Activated naive CD8-positive, alpha-beta T cell treated with anti-CD3 and anti-CD28 coated beads for 36 hours (primary cell): ENCODE measurements at places on chromosomes 16 and 17.

- no peak for DNase-seq
Measured at GRCh38 chr16:16141141-16141540, 82.2 kb downstream of the ABCC6 start.

DNA sequence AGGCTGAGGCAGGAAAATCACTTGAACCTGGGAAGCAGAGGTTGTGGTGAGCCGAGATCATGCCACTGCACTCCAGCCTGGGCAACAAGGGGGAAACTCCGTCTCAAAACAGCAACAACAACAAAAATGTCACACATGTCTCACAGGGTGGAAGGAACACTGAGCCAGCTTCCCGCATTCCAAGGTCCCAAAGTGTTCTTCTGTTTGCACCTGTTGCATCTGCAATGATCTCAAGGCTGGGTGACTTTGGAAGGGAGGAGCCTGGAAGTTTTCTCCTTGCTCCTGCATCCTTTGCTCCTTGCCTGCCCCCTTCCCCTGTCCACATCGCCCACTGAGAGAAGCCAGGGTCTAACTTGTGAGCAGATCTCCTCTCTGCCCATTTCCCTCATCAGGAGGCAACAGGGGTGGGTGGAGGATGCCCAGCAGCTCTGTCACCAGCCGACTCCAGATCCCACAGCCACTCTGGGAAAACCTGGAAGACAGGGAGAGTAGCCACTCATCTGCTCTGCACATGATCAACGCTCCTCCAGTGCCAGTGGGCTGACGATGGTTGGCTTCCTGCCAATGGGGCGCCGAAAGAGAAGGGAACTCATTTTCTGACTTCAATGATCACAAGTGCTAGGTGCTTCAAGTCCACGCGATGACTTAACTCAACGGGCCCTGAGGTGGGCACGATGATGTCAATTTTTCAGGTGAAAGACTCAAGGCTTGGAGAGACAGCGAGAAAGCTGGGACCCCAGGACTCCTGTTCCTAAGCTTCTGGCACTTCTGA lies 12.6 kb downstream of the CHST6 start:
- DNase-seq = no peak

DNA sequence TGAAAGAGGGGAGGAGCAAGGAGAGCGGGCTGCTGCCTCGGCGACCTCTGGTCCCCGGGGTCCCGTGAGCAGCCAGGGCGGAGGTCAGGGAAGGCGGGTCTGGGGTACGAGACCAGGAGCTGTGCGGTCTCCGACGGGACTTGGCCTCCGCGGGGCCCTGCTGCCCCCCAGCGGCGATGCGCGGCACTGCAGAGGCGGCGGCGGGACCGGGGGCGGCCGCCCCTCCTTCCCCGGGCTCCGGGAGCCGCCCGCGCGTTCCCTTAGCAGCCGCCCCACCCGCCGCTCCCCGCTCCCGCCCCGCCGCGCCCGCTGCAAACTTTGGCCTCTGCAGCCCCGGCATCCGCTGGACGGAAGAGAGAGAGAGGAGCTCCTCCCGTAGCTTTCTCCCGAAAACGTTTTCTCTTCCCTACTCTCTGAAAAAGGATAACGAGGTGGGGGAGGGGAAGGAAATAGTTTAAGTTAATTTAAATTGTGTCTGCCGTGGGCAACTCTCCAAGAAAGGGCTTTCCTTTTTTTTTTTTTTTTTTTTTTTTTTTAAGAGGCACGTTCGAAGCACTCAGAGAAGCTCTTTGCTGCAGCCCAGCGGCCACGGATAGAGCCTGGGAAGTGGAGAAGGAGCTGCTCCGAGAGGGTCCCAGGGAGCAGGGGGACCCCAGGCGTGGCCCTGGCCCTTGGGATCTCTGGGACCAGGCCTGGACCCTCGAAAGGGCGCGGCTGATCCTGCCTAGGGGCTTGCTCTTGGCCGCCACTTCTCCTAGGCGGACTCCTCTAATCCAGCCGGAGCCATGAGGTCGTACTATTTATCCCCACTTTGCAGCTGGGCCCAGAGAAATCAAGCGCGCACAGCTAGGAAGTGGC lies 43.2 kb downstream of the C16orf82 start:
- peak; percentile 87 for DNase-seq

DNA sequence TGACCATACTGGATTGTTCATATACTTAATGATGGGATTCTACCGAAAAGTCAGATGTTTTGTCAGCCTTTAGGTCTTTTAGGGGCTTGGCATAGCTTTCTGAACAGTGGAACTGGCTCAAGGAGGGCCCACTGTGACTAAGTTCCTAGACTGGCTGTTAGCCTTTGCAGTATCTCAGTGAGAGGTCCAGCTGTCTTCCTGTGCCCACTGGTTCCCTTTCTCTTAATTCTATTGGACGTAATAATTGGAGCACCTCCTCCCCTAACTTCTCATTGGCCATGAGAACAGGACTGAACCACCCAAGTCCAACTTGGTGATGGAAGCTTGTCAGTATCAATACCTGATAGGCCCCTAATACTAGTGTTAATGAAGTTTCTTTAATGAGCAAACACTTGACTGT lies 13.5 kb downstream of the KPNA2 start:
- DNase-seq = no peak

DNA sequence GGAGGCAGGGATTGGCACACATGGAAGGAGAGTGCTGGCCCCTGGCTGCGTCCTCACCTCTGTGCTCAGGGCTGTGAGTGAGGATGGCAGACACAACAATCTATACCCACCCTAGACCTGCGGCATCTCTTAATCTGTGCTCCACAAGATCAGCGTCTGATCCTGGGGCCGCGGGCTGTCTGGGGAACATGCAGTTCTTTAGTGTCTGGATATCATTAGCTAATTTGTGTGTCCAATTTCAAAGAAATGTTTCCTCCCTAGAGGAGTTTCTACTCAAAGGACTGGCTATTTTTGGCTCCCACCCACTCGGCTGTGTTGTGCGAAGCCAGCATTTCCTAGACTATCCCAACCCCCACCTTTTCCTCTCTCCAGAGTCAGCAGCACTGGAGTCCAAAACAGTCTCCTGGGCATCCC lies 93.8 kb downstream of the GRIN2A start:
- no peak for DNase-seq

DNA sequence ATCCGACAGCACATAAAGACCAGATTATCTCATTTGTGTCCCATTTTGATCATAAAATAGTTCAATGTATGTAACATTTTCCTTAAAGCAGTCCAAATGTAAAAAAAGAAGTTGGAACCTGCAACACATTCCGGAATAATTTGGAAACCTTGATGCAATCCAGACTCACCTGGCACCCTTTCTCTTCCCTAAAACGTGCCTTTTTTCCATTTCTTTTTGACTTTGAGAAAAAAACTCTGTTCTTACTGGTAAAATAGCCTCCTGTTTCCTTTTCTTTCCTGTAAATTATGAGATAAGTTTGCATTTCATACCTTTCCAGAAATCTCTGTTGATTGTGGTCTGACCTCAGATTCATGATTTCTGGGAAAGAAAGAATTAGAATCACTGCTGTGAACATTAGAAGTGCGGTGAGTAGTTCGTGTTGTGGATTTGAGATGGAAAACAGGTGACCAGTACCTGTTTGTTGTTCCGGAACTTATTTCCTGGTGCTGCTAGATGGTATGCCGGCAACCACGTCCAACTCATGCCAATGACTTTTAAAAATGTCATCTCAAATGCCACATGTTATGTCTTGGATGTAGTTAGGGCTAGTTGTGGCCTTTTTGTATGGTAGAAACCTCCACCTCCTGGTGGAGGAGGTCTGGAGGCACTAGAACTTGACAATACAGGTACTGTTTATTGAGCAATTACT lies 108.1 kb downstream of the SOCS1 start:
- no peak for DNase-seq

GRCh38 chr17:40363111-40363827 lies 1.3 kb downstream of the GJD3 start:
- peak; percentile 49 for DNase-seq

- no peak for DNase-seq
Measured at GRCh38 chr16:66899945-66900710, 18.6 kb downstream of the CDH16 start.

DNA sequence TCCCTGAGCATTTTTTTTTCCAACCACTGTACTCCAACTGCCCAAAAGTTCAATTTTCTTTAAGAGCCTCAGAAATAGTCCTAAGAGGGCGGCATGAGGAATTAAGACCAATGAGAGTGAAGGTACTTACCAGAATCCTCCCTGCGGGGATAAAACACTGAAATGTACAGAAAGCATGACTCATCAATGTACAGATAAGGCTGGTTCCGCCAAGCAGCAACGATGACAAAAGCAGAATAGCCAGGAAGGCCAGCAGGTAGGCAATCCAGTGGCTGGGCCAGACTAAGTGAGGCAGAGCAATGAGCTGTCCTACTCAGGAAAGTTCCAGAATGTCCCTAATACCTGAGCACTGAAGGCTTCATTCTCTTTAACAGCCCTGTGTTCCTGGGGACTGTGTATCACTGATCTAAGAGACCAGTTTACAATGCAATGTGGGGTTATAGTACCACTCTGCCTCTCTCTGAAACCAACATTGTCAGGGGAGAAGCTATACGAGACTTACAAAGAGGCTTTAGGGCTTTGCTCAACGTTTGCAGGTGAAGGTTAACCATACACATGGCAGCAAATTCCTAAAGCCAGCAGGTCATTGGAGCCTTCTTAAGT lies 11.0 kb upstream of the GPR139 start:
- DNase-seq = no peak

DNA sequence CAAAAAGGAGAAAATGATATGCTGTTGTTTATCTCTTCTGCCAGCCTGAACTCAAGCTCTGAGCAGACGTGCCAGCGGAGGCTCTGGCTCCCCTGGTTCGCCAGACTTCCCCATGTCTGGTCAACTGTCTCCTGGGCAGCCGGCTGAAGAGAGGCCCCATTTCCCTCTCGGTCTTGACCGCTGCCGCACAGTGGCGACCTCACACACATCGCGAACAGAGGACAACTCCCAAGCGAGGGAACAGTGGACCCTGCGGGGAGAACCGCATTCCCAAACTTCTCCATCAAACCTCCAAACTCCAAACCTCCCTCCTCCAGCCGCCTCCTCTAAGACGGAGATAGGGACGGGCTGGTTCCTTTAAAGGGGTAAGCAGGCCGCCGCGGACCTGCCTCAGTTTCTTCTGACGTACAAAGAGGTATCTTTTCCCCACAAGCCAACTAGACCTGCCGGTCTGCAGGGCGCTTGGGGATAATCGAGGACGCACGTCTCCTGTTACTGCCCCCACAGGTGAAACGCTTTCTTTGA lies 24.9 kb upstream of the RFFL start:
- peak; percentile 18 for DNase-seq

- DNase-seq = no peak
Measured at GRCh38 chr17:46876353-46876887, 25.0 kb downstream of the WNT9B start.

- DNase-seq = no peak
Measured at GRCh38 chr17:28331891-28332420, 3.3 kb downstream of the IFT20 start.

GRCh38 chr16:31143011-31143693 lies 6.7 kb downstream of the PRSS36 start:
- no peak for DNase-seq

- no peak for DNase-seq
Measured at GRCh38 chr16:54689072-54689865, 241.4 kb upstream of the IRX5 start.

- no peak for DNase-seq
Measured at GRCh38 chr17:17904166-17905035, 67.6 kb upstream of the SREBF1 start.

DNA sequence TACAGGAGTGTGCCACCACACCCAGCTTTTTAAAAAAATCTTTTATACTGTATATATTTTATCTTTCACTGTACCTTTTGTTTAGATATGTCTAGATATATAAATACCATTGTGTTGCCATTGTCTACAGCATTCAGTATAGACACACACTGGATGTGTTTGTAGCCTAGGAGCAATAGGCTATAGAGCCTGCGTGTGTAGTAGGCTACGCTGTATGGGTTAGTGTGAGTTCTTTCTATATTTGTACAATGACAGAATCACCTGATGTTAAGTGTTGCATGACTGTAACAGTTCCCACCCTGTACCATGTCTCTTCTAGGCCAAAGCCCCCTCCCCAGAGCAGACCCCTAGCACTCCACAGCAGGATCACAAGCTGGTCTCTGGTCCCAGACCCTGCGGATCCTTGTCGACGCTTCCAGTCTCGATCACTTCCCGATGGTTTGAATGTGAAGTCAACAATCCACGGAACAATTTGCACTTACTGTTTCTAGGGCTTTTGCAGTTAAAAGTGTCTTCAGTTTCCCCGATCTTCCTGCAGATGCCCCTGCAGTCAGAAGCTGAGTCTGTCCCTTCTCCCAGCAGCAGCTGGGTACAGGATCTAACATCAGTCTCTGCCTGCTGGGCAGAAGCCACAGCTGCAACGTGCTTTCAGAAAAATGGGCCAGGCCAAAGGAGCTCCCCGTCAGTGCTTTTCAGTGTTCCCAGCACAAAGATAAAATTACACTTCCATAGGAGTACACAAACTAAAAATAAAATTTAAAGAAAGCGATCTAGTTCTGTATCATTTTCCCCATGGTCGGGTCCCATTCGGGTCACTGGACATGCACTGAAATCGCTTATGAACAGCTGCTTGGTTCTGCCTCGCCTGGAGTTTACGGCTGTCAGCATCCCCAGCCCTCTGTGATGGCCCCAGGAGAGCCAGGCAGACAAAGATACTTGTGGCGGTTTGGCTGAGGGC lies 35.4 kb downstream of the ADAM11 start:
- DNase-seq = no peak

DNA sequence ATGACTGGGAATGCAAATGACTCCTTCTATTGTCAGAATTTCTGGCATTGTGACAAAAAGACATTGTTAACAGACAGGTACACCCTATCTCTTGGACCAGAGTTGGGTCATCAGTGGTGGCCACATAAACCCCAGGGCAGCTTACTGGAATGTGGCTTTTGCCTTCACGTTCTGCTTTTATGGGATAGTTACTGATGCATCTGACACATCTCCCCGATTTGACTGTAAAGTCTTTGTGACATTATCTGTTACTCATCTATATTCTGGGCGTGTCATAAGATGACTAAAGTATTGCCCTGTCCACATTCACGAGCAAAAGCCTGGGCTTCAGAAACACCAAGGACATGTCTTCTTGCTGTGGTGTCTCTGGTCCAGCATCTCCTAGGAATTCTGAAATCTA lies 18.7 kb upstream of the AQP8 start:
- DNase-seq = no peak

- DNase-seq = no peak
Measured at GRCh38 chr17:56761387-56761786, 72.3 kb downstream of the C17orf67 start.
